ENCODE measurements at places on chromosomes 6 and 20.

DNA sequence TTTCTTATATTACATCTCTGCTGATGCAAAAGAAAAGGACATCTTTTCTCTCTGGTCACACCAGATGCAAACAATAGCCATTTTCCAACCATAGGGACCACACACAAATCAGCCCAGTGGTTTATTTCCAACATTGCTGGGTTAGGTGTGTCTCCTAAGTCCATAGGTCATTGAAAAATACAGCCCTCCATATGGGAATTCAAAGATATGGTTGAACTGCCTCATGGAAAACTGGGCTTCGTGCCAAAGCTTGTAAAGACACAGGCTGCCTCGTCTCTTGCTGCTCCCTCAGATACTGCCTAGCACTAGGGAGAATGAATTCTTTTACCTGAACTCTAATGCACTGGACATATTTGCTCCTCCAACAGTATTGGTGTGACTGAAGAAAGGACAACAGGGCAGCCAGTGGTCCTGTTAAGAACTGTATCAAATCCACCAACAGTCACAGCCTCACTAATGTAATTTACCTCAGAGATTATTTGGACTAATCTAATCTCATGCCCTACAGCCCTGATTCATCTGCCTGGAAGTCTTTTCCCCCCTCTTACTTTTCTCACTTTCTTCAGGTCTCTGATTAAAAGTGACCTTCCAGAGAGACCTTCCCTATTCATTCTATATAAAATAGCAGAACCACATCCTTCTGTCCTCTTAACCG is 48.3 kb upstream of the TBC1D32 start:
- DNase-seq, result no peak

GRCh38 chr6:3778701-3779573 is 27.4 kb upstream of the PXDC1 start:
- DNase-seq, result no peak

GRCh38 chr6:116564311-116564710 is 7.0 kb upstream of the RWDD1 start:
- DNase-seq, result no peak

DNA sequence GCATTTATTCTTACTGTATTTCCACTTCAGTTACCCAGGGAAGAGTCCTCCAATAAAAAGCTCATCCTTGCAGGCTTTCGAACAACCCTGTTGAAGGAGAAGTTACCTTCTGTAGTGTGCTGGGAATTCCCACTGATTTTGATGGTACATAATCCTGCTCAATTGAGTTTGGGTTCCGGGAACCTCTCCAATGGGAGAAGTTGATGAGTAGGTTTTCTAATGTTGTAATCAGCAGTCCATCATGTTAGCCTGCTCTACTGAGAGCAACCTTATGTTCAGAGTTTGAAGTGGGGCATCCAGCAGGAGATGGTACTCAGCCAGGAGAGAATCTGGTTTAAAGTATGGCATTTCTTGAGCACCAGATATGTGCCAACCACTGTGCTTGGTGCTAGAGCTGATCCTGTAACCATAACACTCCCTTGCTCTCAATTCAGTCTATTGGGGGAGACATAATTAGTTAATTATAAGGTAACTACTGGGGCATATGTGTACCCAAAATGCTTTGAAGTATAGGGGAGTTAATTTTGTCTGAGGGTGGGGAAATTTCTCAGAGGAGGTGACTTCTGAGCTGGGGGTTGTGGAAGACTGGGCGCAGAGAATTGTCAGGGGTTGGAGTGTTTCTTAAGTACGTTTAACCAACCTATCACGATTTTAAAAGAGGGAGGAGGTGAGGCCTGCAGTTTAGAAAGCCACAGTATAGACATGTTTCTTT is 2.1 kb downstream of the TOP1 start:
- DNase-seq, result no peak

- DNase-seq, result no peak
Measured at GRCh38 chr6:100296810-100297544, 167.7 kb downstream of the SIM1 start.

GRCh38 chr6:32623693-32624092 is 13.5 kb upstream of the HLA-DQA1 start:
- DNase-seq, result no peak

DNA sequence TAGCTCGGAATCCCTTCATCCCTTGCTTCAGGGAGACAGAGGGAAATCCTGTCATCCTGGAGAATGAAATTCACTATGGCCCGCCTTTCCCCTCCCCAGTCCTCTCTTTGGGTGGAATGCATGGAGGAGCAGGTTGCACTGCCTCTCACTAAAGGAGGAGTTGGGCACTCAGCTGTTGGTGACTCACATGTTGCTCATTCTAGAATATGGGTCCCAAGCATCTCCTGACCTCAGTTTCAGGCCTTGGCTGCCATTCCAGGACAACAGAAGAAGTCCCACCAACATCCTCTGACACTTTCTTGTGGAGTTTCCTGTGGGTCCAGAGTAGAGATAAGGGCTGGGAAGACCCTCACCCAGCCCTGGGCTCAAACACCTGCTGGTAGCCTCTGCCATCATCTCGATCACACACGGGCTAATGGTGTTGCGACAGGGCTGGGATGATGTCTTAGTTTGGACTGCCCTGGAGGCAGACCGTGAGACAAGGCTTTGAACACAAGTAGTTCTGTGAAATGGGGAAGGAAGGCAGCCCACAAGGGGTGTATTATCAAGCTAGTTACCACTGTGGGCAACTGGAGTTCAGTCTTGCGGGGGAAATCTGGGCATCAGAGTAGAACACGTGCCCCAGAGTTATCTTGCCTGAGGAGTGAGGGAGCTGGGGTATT is 52.4 kb upstream of the RNF24 start:
- DNase-seq, result no peak

- no peak for DNase-seq
Measured at GRCh38 chr6:18413381-18413780, 26.2 kb downstream of the RNF144B start.

DNA sequence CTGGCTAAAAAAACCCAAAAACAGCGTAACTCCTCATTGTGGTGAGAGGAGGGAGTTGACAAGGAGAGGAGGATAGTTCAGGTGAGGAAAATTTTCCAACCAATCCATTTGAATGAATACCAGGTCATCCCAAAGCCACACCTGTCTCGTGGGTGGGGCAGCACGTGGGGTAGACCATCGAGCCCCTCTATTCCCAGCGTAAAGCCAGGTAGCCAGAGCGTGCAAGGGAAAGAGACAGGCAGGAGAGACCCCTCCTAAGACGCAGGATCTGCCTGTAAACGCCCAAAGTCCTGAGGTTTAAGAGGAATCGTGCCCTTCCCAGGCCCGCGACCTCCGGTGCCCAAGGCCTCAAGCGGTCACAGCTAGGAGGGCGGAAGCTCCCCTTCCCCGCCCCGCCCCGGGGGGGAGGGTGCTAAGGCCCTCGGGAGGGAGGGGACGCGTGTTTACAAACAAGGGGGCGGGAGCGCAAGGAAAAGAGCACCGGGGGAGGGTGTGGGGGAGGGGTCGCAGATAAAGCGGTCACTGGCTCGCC is 712 bp downstream of the RXRB start:
- DNase-seq, result peak; percentile 63

GRCh38 chr6:4606821-4607704 is 169.1 kb upstream of the CDYL start:
- DNase-seq, result no peak

- DNase-seq, result no peak
Measured at GRCh38 chr6:20647585-20647984, 113.3 kb downstream of the CDKAL1 start.

- DNase-seq, result no peak
Measured at GRCh38 chr20:23111307-23111943, 25.3 kb upstream of the CD93 start.

Measured in activated T-cell treated with anti-CD3 and anti-CD28 coated beads for 24 hours (primary cell).